NCI-H748 treated with DMSO at 0.1 percent for 48 hours (cell line): ENCODE measurements at places on chromosomes 4 and X.

- DNase-seq, result no peak
Measured at GRCh38 chr4:69124941-69125340, 28.7 kb downstream of the UGT2B7 start.

DNA sequence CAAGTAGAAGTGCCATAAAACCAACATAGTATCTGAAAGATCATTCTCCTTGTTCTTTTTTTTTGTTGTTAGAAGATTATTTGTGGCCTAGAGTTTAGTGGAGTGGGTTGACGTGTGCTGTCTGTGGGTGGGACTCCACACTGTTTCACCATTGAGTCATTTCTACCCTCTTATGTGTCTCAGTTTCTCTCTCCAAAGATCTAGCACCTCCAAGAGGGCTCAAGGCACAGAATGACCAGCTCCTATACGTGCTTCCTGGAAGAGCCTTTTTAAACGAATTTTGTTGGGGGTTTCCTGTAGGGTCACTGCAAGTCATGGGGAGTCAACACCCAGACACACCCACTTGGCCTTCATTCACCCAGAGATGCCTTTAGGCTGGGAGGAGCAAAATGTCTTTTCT, 150.1 kb downstream of the KLF8 start:
- no peak for DNase-seq

- DNase-seq, result no peak
Measured at GRCh38 chrX:101385795-101386541, at the start of gene BTK. BTK (minus strand) TSS chrX:101386191; CDS start chrX:101375284, 10,907 bp downstream.

GRCh38 chr4:7806338-7807090, 133.1 kb downstream of the AFAP1 start:
- no peak for DNase-seq

GRCh38 chr4:8664031-8664805, 71.7 kb downstream of the CPZ start:
- no peak for DNase-seq

- DNase-seq, result no peak
Measured at GRCh38 chr4:124304941-124305340, 407.6 kb downstream of the ANKRD50 start.

DNA sequence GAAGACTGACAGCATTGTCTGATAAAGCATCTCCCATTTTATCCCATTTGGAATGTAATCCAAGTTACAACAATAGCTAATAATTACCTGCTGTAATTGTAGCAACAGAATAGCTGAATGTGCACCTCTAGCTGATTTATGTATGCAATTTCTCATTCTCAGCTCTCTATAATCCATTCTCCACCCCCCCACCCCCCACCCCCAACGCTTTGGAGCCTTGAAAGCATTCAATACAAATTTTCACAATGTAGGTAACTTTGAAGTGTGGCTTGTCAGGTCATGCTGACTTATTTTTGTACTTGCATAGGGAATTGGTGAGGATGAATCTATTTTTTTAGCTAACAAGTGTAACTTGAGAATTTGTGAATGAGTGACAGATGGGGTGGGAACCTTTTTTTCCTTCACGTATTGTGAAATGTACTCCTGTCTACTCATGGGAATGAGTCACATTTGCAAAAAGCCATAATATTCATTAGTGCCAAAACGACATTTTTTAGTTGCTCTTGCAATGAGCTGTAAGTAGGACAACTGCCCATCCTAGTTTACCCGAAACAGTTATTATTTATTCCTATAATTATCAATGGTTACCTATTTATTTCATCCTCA, 159.3 kb downstream of the PALLD start:
- no peak for DNase-seq

DNA sequence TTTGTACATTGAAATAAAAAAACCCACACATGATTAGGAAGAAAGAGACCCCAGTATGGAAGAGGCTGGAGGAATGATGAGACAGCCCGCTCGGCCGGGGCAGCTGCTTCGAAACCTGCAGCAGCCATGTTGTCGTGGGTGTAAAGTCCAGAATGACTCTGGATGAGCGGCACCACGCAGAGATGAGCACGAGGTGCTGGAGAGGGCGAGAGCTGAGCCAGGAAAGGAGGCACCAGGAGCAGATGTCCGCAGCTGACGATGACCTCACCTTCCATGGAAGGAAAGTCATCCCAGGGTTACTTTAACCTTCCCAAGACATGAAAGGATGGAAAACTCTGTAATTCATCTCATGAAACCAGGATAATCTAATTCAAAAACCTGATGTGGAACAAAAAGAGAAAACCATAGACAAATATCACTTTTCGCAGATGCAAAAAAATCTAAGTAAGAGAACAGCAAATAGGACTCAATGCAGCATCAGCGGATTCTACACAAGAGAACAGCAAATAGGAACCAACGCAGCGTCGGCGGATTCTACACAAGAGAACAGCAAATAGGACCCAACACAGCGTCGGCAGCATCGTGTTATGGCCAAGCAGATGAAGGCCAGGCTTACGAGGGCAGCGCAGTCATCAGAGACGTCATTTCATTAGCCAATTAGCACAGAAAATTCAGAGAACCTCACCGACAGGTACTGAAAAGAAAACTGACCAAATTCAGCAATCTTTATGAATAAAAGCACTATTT, 25.9 kb upstream of the SPON2 start:
- no peak for DNase-seq
